Airway epithelial cell (primary cell): ENCODE measurements at places on chromosomes 6 and 20. TPM values are rescaled to one million over a fixed set of nuclear protein-coding genes. Genes with fewer than 3 reads are reported as not detected.

Gene HSPA1L
- 0.14 and 0.21 TPM in 2 replicates for total RNA-seq

Gene CLPSL2
- total RNA-seq = 5.1 TPM in 1 of 2 replicates, not detected in the other

Gene BEND6
- total RNA-seq = 0.23 and 0.28 TPM in 2 replicates

Gene LRRC73
- 0.05 and 0.21 TPM in 2 replicates for total RNA-seq

Gene PACSIN1
- total RNA-seq = not detected in 2 replicates

Gene TTK
- total RNA-seq = 17.6 and 22.0 TPM in 2 replicates

Gene MYL9
- total RNA-seq = 4.8 and 5.4 TPM in 2 replicates

Gene PRDM13
- not detected in 2 replicates for total RNA-seq

Gene SPATS1
- total RNA-seq = not detected in 2 replicates

Gene NT5E
- total RNA-seq = 50.2 and 60.2 TPM in 2 replicates

Gene LY6G6F
- total RNA-seq = not detected in 2 replicates

Gene SPAG4
- 1.5 and 2.5 TPM in 2 replicates for total RNA-seq

Gene RIPOR3
- 0.05 and 0.56 TPM in 2 replicates for total RNA-seq

Gene DNMT3B
- 0.88 and 2.5 TPM in 2 replicates for total RNA-seq

Gene BMP6
- 0.14 and 0.46 TPM in 2 replicates for total RNA-seq

Gene PTCHD4
- 0.98 and 1.6 TPM in 2 replicates for total RNA-seq

Gene REM1
- total RNA-seq = not detected in 2 replicates

Gene GABRR1
- not detected in 2 replicates for total RNA-seq

Gene TFEB
- total RNA-seq = 11.4 and 14.2 TPM in 2 replicates

Gene NKX2-2
- not detected in 2 replicates for total RNA-seq

Gene TPBG
- total RNA-seq = 80.9 and 99.7 TPM in 2 replicates

Gene MPIG6B
- 0.49 TPM in 1 of 2 replicates, not detected in the other for total RNA-seq

Gene CST5
- total RNA-seq = not detected in 2 replicates

Gene DPM1
- total RNA-seq = 68.6 and 69.6 TPM in 2 replicates

Gene PBOV1
- not detected in 2 replicates for total RNA-seq

Gene RNF182
- total RNA-seq = 0.07 TPM in 1 of 2 replicates, not detected in the other

Gene PRSS35
- 0.07 TPM in 1 of 2 replicates, not detected in the other for total RNA-seq

Gene LY6G6D
- not detected in 2 replicates for total RNA-seq

Gene EMILIN3
- total RNA-seq = under 0.01 TPM in 1 of 2 replicates, not detected in the other

Gene GHRH
- total RNA-seq = not detected in 2 replicates

Gene GPX5
- total RNA-seq = not detected in 2 replicates
